ENCODE measurements at places on chromosomes 4 and X. TPM values are rescaled to one million over a fixed set of nuclear protein-coding genes. Genes with fewer than 3 reads are reported as not detected.

SRPX gene
- 13.7 TPM for polyA plus RNA-seq

CSAG3 gene
- polyA plus RNA-seq, result not detected

CENPVL1 gene
- 0.33 TPM for polyA plus RNA-seq

IBSP gene
- polyA plus RNA-seq, result not detected

ADH1A gene
- polyA plus RNA-seq, result 2.3 TPM

NXF2 gene
- polyA plus RNA-seq, result 0.24 TPM

RBMXL3 gene
- not detected for polyA plus RNA-seq

GRCh38 chr4:25161593-25161950, 1.3 kb upstream of the SEPSECS start:
- no peak for DNase-seq

GRCh38 chr4:145679520-145679919, 426 bp upstream of the C4orf51 start:
- peak; percentile 81 for DNase-seq

DNA sequence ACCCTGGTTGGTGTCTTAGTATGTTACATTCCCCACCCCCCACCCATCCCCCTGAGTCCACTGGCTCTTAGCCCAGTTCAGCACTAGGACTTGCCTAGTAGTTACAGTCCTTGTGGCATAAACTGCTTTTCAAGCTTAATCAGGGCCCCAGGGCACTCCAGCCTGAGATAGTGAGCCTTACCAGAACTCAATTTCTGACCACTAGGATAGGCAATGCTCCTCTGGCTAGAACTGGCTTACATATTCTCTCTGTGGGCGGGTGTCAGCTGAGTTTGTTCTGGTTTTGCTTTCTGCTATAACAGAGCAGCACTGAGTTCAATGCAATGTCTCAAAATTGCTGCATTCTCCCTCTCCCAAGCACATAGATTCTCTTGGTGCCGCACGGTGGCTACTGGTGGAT, 391.4 kb upstream of the DIPK2B start:
- no peak for DNase-seq

GRCh38 chrX:28552322-28552721, 34.9 kb upstream of the IL1RAPL1 start:
- no peak for DNase-seq

DNA sequence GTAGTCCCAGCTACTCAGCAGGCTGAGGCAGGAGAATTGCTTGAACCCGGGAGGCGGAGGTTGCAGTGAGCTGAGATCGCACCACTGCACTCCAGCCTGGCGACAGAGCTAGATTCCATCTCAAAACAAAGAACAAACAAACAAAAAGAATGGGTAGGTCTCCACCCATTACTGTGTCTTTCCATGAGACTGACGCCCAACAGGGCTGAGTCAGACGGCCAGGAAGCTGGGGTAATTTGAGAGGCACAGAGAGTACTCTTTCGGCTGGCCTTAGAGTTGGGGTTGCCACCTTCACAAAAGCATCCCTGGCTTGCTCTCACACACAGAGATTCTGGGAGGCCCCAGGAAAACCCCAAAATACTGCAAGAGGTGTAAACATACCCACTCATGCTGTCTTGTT, 72.0 kb upstream of the DHRSX start:
- DNase-seq, result no peak

DNA sequence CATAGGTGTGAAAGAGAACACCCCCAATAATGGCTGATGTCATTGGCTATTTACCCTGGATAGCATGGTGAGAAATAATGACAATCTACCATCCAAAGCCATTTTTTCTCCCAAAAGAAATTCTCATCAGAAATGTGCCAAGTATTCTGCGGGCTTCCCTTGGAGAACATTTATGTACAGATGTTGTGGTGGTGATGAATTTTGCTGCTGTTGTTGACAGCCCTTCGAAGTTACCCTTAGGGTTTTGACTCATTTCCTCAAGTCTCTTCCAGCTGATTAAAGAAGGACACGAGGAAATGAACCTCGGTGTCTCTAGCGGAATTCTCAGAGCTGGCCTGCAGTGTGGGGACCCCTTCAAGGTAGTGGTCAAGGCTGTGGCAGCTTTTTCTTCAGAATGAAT, 3.4 kb downstream of the KIT start:
- DNase-seq, result no peak

DNA sequence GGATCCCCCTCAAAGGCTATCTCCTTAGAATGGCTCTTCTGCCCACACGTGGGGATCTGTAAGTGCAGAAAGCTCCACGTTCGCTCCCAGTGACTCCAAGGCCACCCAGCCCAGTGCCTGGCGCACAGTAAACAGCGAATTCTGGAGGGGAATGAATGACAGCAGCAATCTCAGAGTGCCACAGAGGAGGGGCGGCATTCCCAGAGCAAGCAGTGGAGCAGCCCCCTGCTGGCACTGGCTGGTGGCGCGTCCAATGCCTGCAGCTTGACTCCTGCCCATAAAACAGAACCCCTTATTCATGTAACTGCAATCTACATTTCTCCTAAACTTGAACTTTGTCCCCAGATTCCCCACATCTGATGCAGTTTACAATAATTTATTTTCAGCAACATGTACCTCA, 6.9 kb upstream of the HELT start:
- no peak for DNase-seq

- peak; percentile 56 for DNase-seq
These were observed 73.5 kb upstream of the RAP2C start for GRCh38 chrX:132292793-132293192.

DNA sequence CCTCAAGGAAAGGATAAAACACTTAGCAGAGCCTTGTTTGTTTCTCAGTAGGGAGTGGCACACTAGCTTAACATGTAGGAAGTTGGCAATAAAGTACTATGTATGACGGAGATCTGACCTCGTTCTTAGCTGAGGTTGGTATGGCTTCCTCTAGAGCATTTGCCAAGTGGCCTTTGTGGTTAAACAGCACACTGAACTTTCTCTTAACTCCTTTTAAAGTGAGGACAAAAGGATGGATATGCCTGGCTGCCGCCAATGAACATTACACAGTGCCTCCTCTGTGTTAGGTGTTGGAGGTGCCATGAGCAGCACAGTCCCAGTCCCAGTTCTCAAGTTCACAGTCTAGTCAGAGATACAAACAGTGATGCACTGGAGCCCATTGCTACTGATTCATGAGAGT, 54.4 kb downstream of the VGLL1 start:
- no peak for DNase-seq

DNA sequence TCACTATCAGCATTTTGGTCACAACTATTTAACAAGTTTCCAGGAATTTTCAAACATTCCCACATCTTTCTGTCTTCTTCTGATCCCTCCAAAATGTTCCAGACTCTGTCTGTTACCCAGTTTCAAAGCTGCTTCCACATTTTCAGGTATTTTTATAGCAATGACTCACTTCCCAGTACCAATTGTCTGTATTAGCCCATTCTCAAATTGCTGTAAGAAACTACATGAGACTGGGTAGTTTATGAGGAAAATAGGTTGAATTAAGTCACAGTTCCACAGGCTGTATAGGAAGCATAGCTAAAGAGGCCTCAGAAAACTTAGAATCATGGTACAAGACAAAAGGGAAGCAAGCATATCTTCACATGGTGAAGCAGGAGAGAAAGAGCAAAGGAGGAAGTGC, 475.0 kb upstream of the PCDH7 start:
- DNase-seq, result no peak

DNA sequence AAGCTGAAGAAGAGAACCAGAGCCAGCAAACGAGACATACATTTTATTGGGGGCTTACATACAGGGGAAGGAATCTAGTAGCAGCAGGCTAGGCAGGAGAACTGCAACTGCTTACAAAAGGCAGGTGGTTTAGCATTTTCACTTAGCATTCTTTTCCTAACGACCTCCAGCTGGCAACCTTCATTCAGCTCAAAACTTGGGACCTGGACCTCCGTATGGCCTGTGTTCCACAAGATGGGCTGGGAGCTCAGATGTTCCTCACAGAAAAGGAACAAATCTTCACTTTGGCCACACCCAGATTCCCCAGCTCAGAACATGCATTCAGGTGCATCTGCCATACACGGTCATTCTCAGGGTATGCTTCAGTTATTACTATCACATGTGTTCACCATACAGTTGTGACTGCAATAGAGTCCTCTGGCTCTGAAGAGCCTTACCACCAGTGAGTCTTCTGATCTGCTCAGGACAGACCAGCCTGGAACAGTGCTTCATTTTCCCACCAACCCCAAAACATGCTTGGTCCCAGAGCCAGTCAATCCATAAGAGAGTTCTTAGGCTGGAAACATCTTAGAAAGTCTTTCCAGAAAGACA, 29.6 kb upstream of the AP1AR start:
- no peak for DNase-seq

DNA sequence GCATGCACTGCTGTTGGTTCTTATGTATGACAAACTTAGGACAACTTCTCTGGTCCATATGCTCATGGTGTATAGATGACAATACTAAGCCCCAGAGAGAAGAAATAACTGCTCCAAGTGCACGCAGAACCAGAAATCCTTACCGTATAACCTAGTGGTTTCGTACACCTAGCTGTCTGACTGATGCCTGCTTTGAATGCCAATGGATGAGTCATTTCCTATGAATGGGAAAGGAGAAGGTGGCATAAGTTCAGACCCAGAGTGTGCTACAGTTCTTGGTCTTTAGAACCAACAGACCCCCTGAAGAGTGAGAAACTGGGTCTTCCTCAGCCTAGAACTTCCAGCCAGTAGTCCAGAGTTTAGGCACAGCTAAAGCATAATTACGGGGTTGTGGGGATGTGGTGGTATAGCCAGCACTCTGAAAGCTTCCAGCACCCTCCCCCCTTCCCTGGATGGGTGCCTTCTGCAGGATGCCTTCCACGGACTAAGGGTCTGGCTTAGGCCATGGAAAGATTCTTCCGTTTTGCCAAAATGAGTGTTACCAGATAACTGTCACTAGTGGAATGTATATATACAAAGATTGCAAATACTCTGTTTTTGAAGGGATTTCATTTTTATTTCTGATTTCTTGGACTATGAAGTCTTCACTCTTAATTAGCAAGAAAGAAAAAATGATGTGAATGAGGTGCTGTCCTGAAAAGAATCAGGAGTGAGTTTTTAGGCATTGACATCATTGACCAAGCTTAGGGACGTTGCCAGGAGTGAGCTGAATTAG, 84.6 kb upstream of the PACRGL start:
- DNase-seq, result no peak

- DNase-seq, result no peak
These were observed 3.1 kb upstream of the C4orf17 start for GRCh38 chr4:99507762-99508161.

DNA sequence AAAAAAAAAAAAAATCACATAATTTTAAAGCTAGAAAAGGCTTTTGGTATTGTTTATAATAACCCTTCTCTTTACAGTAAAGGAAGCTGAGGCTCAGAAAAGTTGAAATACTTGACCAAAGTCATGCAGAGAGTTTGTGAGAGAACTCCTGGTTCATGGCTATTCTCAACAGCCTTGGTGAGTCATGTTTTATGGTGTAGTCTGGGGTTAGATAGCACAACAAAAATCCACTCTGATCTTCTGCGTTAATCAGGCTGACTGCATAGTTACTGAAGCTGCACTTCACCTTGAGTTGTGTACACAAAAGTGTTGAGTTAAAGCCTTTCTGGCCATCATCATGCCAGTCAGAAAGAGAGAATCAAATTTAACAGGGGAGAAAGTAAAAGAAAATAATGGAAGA, 19.3 kb upstream of the SFRP2 start:
- no peak for DNase-seq

Measured in renal pelvis (tissue), 12 donors.